ENCODE measurements at places on chromosomes 3 and 15.

DNA sequence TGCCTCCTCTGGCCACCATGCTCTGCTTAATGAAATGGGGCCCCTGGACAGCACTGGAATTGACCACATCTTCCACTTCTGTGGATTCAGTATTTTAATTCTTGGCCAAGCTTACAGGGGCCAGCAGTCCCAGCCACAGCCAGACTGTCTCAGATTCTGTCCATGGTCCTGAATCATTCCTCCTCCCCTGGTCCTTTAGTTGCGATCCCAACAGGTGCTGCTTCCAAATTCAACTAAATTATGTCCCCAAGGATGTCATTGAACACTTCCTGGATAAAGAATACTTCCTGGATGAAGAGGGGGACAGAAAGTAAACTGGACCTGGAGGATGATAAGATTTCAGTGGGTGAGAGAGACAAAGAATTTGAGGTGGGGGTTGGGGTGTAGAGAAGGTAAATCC, 111.1 kb upstream of the FOXB1 start:
- H3K4me1 ChIP-seq: no peaks in the 10 kb centered on the region
- H3K36me3 ChIP-seq: no peaks in the 10 kb centered on the region
- DNase-seq: no peak
- no peak overlapping the region for H3K4me3 ChIP-seq
- H3K27me3 ChIP-seq: no peaks in the 10 kb centered on the region

GRCh38 chr15:41557673-41558399, 1.2 kb upstream of the TYRO3 start:
- no peaks in the 10 kb centered on the region for H3K27me3 ChIP-seq
- H3K4me1 ChIP-seq: no peaks in the 10 kb centered on the region
- H3K4me3 ChIP-seq: no peak overlapping the region
- DNase-seq: peak; percentile 81
- no peak overlapping the region for H3K27ac ChIP-seq

DNA sequence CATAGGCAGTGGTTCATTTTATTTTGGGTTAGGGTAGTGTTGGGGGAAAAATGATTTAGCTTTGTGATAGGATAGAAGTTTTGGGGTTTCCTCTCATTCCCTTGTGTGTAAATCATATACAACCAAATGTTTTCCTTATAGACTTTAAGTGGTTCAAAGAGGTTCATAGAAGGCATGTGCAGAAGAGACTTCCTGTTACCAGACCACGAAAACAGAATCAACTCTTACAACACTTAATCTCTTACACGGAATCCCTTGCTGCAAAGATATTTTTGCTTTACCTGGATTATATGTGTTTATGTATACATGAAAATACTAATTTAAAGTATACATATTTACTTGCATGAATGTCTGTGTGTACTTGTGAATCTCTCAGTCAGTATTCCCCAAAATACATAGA, 2.9 kb downstream of the TMOD2 start:
- no peaks in the 10 kb centered on the region for H3K36me3 ChIP-seq
- no peaks in the 10 kb centered on the region for H3K4me1 ChIP-seq
- H3K4me3 ChIP-seq: no peak overlapping the region
- DNase-seq: no peak

DNA sequence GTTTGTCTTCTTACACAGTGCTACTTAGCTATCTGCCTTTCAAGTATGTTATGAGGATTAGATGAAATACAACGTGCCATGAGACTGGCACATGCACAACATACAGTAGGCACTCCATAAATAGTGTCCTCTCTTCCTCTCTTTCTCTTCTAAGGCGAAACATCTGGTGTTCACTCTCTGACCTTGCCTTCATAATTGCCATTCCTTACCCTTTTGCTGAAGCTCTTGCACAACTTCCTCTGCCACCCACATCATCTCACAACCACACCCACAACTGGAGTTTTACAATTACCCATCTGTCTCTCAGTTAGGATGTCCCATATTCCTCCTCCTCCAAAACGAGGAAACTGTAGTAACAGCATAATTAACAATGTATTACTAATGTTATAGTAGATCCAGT, 26.4 kb upstream of the ACP3 start:
- no peaks in the 10 kb centered on the region for H3K4me1 ChIP-seq
- H3K4me3 ChIP-seq: no peak overlapping the region
- H3K36me3 ChIP-seq: no peaks in the 10 kb centered on the region
- no peak for DNase-seq

DNA sequence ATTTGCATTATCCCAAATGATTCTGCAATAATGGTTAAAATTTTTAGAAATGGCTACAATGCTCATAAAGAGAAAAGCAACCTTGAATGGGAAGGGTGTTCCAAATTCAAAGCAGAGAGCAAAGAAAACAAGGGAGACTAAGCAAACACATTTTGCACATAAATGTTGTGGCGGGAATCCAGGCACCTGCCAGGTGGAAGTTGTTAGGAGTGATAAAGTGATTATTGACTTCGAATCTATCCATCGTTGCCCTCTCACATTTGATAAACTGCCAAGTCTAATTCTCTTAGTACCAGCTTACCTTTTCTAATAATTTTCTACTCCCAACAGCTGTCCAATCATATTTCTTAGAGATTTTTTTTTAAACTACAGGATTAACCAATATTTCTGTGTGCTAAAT, 244.5 kb downstream of the CACNA2D3 start:
- H3K4me3 ChIP-seq: no peak overlapping the region
- no peaks in the 10 kb centered on the region for H3K36me3 ChIP-seq
- no peak for DNase-seq
- H3K27me3 ChIP-seq: no peaks in the 10 kb centered on the region

DNA sequence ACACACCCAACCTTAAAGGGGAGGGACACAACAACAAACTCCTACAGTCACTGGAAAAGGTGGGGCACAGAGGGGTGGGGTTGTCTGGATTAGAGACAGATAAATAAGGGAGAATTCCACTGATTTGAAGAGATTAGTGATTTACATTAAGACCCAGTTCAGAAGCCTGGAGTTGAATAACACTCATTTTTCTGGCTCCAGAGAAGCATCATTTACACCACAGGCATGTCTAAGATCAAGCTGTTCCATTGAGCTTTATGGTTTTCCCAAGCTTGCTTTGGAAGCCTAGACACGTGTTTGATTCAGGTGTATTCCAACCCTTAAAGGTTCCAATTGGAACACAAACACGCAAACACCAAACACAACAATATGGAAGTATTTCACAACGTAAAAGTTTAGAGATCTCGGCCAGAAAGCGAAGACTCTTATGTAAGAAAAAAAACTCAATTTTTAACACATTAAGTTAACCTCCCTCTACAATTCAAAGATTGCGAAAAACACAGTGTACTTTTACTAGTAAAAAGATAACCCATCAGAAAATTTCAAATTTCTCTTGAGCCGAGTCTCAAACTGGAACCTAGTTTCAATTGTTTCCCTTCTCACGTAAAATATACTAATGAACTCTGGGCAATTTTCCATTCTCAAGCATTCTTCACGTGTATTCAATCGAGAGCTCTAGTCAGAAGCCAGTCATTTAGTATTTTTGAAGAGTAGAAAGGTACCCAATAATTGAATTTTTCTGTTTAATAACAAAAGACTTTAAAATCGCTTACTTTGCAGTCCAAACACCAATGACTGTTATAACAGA, 2.1 kb downstream of the TRA2B start:
- no peak for DNase-seq
- peaks cover under 1% of the 10 kb centered on the region for H3K4me1 ChIP-seq
- no peaks in the 10 kb centered on the region for H3K27me3 ChIP-seq
- peak overlapping the region; percentile 73 for H3K4me3 ChIP-seq
- H3K36me3 ChIP-seq: no peaks in the 10 kb centered on the region

GRCh38 chr3:72398781-72399180, 449.5 kb downstream of the SHQ1 start:
- no peak for DNase-seq
- peaks cover 4% of the 10 kb centered on the region for H3K4me1 ChIP-seq
- H3K27me3 ChIP-seq: no peaks in the 10 kb centered on the region
- no peak overlapping the region for H3K4me3 ChIP-seq
- no peaks in the 10 kb centered on the region for H3K36me3 ChIP-seq
- H3K27ac ChIP-seq: no peak overlapping the region

DNA sequence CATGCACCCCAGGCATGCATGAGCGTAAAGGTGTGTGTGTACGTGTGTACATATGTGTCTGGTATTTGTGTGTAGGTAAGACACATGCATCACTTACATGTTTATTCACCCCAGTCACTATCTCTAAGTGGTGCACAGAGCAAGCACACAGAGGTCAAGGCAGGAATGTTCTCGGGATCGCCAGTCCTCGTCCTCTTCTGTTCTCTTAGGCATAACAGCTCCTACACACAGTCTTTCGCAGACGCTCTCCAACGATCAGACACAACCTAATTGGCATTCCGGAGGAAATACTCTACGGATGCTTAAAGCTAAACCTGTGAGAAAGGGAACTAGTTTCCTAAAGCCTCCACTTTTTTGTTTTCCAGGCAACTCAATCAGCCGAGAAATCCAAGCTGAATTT, 95.9 kb downstream of the ADAMTS17 start:
- no peaks in the 10 kb centered on the region for H3K27me3 ChIP-seq
- peaks cover 4% of the 10 kb centered on the region for H3K4me1 ChIP-seq
- no peak overlapping the region for H3K27ac ChIP-seq

DNA sequence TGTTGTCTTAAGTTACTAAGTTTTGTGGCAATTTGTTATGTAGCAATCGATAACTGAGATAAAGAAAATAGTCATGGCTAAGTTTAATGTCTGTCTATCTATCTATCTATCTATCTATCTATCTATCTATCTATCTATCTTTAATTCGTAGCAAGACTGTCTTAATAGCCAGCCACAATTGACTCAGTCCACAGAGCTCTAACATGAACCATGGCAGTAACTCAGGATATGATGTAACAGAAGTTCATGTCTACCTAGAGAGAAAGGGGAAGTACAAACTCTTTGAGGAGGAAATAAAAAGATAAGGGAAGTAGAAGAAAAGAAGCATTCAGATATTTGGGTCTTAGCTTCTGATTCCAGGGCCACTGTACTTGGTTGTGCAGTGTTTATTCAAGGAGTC, 61.5 kb upstream of the FNDC3B start:
- H3K27me3 ChIP-seq: no peaks in the 10 kb centered on the region
- no peaks in the 10 kb centered on the region for H3K4me1 ChIP-seq
- DNase-seq: no peak
- no peak overlapping the region for H3K27ac ChIP-seq

DNA sequence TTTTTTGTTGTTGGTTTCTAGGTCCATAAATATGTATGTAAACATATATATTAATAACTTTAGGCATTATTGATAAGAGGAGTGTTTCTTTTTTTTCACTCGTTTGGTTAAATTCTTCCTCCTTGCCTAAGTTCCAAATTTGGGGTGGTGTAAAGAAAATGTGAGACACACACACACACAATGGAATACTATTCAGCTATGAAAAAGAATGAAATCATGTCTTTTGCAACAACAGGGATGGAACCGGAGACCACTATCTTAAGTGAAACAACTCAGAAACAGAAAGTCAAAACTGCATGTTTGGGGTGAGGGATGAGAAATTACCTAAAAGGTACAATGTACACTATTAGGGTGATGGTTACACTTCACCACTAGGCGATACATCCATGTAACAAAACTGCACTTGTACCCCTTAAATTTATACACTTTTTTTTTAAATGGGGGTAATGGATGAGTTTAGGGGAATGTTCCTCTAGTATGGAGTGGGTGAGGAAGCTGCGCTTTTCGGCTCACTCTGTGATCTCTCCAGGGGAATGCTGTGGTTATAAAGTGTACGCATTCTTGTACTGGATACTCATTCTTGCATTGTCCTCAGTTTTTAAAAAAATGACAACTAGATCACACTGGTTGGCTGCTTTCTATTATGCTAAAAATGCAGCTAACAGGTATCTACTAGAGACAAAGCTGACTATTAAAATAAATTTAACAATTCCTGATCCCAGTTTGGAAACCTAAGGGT, 50.8 kb upstream of the PPARG start:
- H3K36me3 ChIP-seq: no peaks in the 10 kb centered on the region
- no peak for DNase-seq
- no peak overlapping the region for H3K27ac ChIP-seq
- no peak overlapping the region for H3K4me3 ChIP-seq

GRCh38 chr3:117853923-117854668, 1144.5 kb downstream of the TUSC7 start:
- no peaks in the 10 kb centered on the region for H3K27me3 ChIP-seq
- H3K4me3 ChIP-seq: no peak overlapping the region
- H3K27ac ChIP-seq: no peak overlapping the region
- no peak for DNase-seq
- no peaks in the 10 kb centered on the region for H3K36me3 ChIP-seq

- no peak overlapping the region for H3K4me3 ChIP-seq
- H3K36me3 ChIP-seq: no peaks in the 10 kb centered on the region
- no peaks in the 10 kb centered on the region for H3K4me1 ChIP-seq
- DNase-seq: no peak
These were observed 54.7 kb downstream of the TP63 start for GRCh38 chr3:189685860-189686259.

DNA sequence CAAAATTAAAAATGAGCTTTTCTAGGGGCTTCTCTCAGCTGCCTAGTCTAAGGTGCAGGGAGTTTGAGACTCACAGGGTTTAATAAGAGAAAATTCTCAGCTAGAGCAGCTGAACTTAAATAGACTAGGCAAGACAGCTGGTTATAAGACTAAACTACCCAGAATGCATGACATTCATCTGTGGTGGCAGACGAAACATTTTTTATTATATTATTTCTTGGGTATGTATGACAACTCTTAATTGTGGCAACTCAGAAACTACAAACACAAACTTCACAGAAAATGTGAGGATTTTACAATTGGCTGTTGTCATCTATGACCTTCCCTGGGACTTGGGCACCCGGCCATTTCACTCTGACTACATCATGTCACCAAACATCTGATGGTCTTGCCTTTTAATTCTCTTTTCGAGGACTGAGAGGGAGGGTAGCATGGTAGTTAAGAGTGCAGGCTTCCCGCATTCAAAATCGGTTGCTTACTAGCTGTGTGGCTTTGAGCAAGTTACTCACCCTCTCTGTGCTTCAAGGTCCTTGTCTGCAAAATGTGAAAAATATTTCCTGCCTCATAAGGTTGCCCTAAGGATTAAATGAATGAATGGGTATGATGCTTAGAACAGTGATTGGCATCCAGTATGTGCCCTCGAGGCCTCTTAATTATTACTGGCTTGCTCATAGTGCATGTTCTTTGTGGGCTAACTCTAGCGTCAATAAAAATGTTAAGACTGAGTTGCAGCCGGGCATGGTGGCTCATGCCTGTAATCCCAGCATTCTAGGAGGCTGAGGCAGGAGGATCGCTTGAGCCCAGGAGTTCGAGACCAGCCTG, 984 bp downstream of the CCR5 start:
- H3K27me3 ChIP-seq: no peaks in the 10 kb centered on the region
- DNase-seq: no peak
- H3K4me1 ChIP-seq: no peaks in the 10 kb centered on the region
- no peaks in the 10 kb centered on the region for H3K36me3 ChIP-seq

DNA sequence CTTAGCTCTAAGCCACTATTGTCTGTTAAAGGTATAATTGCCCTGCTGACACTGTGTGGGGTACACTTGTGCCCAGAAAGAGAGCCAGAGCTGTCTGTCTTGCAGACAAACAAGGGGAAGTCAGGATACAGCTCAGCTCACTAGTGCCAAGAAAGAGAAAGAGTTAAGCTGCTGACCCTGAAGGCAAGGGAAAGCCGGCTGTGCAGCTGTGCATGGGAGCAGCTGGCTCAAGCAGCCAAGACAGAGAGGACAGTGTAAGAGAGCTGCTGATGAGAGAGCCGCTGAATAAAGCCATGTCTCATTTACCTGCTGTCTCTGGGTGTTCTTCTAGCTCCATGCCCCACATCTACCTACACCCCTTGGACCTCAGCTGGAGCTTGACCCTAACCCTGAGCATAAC, 428.1 kb upstream of the NAALADL2 start:
- no peak overlapping the region for H3K4me3 ChIP-seq
- H3K36me3 ChIP-seq: no peaks in the 10 kb centered on the region
- no peaks in the 10 kb centered on the region for H3K4me1 ChIP-seq
- H3K27me3 ChIP-seq: no peaks in the 10 kb centered on the region
- no peak overlapping the region for H3K27ac ChIP-seq
